Upper lobe of left lung (tissue), 6 donors: ENCODE measurements at places on chromosomes 16 and 17. TPM values are rescaled to one million over a fixed set of nuclear protein-coding genes. Genes with fewer than 3 reads are reported as not detected.
A peak's percentile ranks its signal among the peaks of the same experiment; 100 is the strongest.

Gene PEX12
- total RNA-seq: 3.8 TPM

Gene MARCHF10
- total RNA-seq: 7.2 TPM

Gene ZNF750
- total RNA-seq: 2.9 TPM

Gene ZFHX3
- 29.3 TPM for total RNA-seq

Gene ITGAD
- not detected for total RNA-seq

Gene CACNB1
- 29.8 TPM for total RNA-seq

Gene CDK10
- 126 TPM for total RNA-seq

Gene KCTD13
- total RNA-seq: 24.6 TPM

DNA sequence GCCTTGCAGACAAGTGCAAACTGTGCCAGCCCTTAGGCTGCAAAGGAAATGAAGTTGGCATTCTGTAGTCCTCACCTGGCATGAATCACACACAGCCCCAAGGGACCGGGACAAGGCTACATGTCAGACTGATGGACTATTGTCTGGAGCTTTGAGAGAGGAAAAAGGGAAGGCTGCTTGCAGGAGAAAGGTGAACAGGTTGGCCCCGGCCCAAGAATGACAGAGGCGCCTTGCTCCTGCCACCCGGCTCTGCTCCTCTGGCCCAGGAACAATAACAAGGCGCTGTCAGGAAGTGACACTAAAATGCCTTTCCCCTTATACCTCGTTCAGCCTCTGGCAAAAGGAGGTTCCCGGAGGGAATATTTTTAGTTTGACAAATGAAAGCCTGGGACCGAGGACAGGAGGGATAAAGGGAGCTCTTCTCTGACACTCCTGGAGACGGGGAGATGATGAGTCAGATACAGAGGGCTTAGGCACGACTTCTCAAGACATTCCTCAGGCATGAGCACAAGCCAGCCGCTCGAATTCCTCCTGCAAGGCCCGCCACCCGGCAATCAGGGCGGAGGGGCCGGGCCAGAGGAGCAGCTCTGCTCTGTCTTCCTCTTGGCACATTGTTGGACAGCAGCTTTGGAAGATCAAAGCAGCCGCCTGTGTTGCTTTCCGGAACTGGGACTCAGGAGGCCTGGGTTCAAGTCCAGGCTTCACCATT is 105.8 kb downstream of the NOG start:
- DNase-seq: peak; percentile 85

DNA sequence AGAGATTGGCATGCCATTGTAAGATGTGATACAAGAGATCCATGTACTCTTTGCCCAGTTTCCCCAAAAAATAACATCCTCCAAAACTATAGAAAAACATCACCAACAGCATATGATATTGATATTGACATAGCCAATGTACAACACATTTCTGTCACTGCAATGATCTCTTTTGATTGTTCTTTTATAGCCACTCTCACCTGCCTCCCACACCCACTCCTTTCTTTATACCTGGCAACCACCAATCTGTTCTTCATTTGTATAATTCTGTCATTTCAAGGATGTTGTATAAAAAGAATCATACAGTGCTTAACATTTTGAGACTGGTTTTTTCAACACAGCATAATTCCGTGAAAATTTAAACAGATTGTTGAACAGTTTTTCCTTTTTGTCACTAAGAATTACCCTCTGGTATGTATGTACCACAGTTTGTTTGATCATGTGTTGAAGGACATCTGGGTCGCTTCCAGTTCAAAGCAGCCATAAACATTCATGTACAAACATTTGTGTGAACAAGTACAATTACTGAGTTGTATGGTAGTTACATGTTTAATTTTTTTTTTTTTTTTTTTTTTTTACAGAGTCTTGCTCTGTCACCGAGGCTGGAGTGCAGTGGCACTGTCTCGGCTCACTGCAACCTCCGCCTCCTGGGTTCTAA is 9.9 kb downstream of the KRTAP9-1 start:
- DNase-seq: no peak

GRCh38 chr17:66604376-66604775 is 230.5 kb upstream of the CACNG5 start:
- no peak for DNase-seq

GRCh38 chr16:54050459-54051210 is 236.0 kb downstream of the IRX3 start:
- no peak for DNase-seq

- DNase-seq: no peak
Observed at GRCh38 chr16:12609937-12610699, 193.6 kb downstream of the CPPED1 start.

DNA sequence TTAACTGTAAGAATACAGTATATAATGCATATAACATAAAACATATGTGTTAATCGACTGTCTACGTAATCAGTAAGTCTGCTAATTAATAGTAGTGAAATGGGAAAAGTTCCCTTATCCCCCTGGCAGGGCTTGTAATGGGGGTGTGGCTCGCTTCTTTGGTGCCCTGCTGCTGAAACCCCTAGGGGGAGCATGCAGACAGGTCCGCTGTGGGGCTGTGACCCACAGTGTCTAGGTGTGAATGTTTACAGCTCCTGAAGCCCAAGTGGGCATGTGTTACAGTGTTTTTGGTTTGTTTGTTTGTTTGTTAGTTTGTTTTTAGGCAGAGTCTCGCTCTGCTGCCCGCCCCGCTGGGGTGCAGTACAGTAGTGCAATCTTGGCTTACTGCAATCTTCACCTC is 495.7 kb downstream of the SHISA9 start:
- no peak for DNase-seq

GRCh38 chr17:70772761-70773160 is 603.4 kb downstream of the KCNJ2 start:
- no peak for DNase-seq

DNA sequence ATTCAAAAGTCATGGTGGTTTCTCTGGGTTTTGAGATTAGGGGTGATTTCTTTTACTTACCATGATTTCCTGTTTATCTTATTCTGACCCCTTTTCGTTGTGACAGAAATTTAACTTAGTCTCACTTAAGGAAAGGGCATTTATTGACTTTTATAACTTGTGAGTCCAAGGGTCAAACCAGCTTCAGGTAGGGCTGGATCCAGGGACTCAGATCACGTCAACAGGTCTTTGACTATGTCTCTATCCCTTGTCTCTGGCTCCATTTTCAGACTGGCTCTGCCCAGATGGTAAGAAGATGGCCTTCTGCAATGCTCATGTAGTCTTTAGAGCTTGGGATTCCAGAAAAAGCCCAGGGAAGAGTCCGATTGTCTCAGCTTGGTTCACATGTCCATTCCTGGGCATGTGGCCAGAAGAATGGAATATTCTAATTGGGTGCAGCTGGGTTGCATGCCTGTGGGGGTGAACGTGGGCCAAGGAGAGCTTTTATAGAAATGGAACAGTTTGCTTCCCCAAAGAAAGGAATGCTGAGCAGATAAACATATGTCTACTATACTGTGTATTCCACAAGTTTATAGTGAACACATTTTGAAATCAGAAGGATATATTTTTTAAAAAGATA is 13.4 kb downstream of the USP43 start:
- DNase-seq: no peak

- no peak for DNase-seq
Observed at GRCh38 chr16:56716761-56717160, 13.2 kb upstream of the NUP93 start.

DNA sequence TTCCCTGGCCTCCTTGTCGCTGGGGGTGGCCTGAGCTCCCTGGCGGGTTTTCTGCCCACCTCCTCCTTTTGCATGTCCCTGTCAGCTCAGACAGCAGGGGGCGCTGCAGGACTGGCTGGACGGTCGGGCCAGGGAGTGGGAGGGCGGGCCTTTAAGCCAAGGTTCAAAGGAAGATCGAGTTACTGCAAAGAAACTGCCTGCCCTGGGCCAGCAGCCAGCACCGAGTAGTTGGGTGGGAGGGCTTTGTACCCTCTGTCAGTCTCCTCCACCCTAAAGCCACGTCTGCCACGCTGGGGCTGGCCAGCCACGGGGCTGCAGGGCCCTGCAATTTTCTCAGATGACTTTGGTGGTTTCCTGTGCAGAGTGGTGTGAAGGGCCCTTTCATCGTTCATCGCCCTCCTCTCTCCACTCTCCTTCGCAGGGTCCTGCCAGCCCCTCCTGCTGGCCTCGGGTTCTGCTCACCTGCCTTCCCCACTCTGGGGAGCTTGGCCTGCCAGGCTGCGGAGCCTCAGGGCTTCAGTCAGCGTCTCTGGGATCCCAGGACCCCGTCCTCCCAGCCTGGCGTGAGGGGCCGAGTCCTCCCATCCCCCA is 12.3 kb downstream of the GPR142 start:
- peak; percentile 91 for DNase-seq

DNA sequence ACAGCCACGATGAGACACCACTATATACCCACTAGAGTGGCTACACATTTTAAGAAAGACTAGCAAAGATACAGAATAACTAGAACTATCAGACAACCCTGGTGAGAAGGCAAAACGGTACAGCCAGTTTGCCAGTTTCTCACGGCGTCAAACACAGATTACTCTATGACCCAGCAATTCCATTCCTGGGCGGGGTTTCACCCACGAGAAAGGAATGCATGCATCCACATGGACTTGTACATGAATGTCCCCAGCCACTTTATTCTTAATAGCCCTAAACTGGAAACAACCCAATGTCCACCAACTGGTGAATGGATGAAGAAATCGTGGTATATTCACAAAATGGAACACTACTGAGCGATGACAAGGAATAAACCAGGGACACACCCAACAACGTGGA is 74.5 kb downstream of the MYH10 start:
- peak; percentile 22 for DNase-seq

DNA sequence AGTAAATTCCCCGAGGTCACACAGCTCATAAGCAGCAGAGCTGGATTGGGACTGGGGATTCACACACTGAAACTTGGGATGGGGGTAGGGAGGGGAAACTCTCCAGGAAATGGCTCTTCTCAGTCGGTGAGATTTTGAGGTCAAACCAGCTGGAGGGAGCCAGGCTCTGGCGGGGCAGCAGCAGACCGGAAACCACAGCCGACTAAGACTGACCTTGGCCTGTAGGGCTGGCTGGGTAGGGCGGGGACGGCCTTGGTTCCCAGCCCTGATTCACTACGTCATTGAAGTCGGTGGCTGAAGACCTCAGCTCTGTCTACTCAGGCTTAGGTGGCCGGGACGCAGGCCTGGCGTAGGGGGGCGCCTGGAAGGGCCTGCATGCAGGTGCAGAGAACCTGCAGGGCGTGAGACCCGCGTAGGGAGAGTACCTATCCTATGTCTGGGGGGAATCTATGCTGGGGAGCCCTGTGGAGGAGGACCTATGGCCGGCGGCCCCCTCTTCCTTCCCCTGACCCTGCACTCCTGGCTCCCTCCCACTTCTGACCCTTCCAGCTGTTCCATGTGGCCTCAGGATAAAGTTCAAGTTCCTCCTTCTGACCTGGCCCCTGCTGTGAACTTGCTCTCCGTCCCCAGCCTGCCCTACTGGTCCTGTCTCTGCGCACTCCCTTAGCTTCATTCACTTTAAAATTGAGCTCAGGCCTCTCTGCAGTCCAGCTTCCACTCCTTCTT is 11.9 kb upstream of the SLC4A1 start:
- DNase-seq: peak; percentile 79

DNA sequence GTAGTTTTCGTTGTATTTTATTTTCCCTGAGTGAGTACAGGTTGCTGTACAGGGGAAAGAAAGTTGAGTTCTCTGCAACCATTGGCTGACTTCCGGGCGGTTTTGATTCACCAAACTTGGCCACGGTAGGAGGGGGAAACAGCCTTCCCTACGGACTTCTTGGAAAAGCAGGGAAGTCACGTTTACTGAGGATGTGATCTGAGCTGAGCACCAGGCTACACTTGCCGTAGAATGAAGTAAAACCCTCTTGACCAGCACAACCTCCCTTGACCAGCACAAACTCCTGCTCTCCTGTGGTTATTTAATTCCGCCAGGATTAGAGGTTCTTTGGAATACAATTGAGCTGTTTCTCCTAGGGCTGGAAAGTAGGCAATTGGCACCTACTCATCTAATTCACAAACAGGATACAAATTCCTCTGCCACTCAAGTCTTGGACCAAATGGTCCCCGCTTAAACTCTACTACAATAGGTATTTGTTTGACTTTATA is 242.0 kb upstream of the RBFOX1 start:
- no peak for DNase-seq

- DNase-seq: no peak
Observed at GRCh38 chr17:17787568-17787967, 49.2 kb downstream of the SREBF1 start.

GRCh38 chr17:21042458-21043295 is at the start of gene USP22:
USP22 (minus strand) TSS chr17:21043011; CDS start chr17:21042835, 176 bp downstream.
- DNase-seq: peak; percentile 97
